ENCODE measurements at places on chromosomes 16 and 17.

DNA sequence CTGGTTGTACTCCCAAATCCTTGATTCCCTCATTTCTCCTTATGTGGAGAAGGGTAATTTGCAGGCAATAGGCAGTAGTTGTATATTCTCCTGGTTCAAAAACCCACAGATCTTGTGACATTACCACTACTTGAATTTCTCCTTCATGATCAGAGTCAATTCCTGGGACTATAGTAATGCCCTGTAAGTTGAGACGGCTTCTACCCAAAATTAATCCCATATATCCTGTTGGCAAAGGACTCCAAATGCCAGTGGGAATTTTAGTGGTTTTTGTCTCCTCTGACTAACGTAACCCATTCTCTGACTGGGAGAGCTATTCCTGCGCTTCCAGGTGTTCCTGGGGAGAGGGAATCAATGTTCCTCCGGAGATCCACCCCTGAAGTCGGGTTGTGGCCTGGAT lies 11.6 kb upstream of the ZNF689 start:
- DNase-seq, result no peak

- DNase-seq, result no peak
Observed at GRCh38 chr17:32656886-32657285, 170.1 kb downstream of the CDK5R1 start.

GRCh38 chr16:27764869-27765675 lies 215.1 kb downstream of the KATNIP start:
- DNase-seq, result no peak

DNA sequence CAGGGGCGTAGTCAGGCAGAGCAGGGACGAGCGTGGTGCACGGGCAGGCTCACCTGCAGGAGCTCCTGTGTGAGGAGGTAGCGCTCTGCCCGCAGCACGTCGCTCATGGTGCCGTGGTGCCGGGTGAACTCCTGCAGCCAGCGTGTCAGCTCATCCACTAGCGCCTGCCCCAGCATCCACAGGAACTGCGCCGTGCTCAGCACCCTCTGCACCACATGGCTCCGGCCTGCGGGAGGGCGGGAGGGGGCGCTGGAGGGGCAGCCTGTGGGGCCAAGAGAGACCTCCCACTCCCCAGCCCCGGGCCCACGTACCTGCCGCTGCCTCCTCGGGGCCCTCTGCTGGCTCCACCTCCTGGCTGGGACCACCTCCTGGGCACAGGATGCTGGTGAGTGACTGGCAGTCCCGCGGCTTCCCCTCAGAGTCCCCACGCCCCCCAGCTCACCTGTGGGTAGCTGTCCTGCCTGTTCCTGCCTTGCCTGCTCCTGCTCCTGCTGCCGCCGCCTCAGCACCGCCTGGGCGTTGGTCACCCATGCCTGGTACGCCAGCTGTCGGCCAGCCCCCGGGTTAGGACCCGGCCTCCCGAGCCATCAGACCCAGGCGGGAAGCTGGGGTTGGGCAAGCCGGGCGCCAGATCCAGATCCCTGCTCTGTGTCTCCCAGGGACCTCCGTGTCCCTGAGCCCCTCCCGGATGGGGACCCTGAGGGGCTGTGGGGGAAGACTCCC lies 16.6 kb downstream of the CTU2 start:
- no peak for DNase-seq

GRCh38 chr17:76885894-76886290 lies 17.7 kb downstream of the MGAT5B start:
- DNase-seq, result no peak

DNA sequence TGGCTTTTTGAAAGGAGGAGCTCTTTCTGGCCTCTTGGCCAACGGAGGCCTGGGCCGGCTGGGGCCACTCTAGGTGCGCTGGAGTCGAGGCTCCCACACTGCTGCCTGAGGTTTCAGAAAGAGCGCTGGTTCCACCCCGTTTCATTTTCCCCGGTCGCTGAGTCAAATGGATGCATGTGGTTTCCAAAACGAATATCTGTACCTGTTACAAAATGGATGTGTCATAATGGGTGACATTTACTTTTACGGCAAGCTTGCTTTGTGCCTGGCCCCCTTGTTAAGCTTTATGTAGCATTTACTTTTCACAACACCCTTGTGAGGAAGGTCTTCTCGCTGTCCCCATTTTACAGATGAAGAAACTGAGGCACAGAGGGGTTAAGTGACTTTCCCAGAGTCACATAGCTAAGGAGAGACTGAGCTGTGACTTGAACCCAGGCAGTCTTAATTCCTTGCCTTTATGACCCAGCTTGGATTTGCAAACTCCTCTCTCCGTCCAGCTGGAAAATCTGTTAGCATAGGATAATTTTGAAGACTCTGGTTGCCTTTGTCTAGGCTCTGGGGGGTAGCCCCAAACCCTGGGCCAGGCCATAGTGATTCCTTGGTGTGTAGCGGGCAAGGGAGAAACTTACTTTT lies 10.6 kb downstream of the KSR1 start:
- peak; percentile 12 for DNase-seq

DNA sequence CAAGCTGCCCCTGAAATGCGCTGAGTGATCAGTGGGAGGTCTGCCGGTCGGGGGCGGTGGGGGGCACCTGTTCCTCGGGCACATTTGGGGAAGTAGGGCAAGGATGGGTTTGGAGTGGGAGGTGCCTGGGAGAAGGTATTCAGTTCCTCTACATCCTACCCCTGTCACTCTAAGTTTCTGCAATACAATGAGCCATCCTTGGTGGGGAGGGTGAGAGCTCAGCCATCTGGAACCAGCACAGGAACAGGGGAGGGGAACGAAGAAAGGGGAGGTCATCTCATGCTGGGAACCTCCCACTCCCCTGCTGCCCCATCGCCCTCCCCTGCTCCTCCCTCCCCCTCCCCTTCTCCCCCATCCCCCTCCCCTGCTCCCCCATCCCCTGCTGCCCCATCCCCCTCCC lies 4.2 kb downstream of the DPH1 start:
- no peak for DNase-seq

DNA sequence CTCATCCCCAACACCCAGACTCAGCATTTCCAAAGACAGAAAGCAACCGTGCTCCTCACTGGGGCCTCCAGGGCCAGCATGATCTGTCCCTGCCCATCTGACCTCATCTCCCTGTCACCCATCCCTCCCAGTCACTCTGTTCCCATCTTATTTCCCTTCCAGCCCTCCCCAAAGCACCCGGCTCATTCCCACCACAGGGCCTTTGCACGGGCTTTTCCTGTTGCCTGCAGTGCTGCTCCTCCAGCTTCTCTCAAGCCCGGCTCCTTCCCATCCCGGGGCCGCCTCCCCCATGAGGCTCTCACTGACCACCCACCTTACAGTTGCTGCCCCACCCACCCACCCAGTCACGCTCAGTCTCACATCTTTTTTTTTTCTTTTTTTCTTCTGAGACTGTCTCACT lies 54.8 kb downstream of the RMI2 start:
- DNase-seq, result no peak

DNA sequence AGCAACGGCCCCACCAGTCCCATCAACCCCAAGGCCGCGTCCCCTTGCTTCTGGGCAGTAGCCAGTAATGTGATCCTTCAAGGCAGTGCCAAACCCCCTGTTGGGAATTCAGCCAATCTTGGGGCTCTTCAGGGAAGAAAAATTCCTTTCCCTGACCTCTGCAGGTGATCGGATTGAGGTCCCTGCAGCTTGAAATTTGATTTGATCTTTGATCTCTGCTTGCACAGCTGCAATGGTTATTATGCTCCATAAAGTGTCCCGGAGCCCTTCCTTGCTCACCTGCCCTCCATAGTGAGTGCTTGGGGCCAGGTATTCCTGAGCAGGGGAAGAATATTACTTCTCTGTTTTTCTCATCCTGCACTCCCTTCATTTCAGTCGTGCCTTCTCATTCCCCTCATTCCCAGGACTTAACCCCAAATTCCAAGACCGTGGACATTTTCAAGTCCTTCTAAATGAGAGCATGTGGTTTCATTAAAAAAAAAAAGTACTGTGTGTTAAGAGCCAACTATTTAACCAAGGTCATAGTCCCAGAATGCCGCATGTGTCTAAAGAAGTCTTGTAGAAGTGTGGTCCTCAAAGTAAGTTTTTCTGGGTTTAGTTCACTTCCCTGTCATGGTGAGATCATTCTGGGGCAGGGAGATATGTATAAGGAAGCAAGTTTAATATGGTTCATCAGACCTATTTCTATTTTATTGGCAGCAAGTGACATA lies 56.3 kb downstream of the SOX9 start:
- DNase-seq, result no peak
